ENCODE measurements at places on chromosomes 1 and 21.
A peak's percentile ranks its signal among the peaks of the same experiment; 100 is the strongest.

DNA sequence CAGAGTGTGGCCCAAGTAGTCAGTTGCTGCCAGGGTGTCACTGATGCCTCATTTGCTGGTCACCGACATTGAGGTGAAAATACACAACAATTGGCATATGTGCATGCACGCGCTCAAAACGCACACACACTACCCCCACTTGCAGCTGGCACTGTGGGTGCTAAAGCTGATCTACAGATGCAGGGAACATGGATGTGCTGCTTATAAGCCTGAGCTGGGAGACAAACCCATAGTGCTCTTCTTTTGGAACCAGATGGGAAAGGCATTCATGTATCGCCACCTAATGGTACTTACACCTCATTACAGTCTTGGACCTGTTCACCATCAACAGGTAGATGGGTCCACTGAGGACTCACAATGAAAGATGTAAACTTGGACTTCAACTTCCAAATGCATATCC is 70.3 kb upstream of the CAMK1G start:
- DNase-seq: no peak

DNA sequence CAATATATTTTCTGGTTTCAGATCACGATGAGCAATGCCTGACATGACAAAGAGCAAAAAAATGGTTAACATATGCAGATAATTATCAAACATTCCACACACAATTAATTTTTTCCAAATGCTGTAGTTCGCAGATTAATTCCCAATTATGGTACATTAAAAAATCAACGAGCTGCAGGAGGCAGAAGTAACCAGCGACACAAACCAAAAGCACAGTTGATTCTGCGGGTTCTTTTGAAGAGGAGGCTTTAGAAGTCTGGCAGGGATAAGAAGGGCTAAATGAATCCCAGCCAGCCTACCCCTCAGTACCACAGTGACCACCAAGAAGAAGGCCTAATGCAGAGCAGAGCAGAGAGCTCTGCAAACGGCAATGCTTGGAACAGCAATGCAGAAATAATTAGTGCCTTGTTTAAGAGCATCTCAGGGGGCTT is 17.0 kb upstream of the KNCN start:
- no peak for DNase-seq

- no peak for DNase-seq
These were observed 1.7 kb downstream of the BACE2 start for GRCh38 chr21:41169701-41170100.

GRCh38 chr1:184299796-184300195 is 87.0 kb upstream of the C1orf21 start:
- DNase-seq: no peak

DNA sequence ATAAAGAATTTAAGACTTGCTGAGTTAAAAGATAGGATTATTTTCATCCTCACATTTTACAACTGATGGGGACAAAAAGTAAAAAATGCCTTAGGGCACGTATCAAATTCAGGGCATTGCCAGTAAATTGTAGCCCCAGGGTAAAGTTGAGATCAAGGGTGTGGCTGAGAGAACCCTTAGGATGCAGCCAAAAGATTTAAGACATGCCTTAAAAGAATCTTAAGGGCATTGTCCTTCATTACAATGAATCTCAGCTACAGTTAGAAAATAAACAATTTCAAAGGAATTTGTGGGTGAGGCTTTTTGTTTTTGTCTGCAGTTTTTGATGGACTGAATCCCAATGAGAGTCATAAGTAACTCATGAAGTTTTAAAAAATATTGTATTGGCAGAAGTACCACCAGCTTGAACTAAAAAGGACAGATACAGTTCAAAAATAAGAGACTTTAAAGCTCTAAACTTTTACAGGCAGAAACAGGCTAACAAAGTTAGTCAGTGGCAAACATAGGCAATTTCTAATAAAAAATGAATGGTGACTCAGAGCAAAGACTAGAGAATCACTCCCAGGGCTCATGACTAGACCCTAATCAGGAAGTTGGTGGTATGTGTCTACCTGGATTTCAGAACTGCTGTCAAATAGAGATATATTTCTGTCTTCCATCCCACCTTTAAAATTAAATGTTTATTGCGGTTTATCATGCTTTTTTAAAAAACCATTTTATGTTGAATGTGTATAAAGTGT is 165.1 kb upstream of the SNX7 start:
- no peak for DNase-seq

DNA sequence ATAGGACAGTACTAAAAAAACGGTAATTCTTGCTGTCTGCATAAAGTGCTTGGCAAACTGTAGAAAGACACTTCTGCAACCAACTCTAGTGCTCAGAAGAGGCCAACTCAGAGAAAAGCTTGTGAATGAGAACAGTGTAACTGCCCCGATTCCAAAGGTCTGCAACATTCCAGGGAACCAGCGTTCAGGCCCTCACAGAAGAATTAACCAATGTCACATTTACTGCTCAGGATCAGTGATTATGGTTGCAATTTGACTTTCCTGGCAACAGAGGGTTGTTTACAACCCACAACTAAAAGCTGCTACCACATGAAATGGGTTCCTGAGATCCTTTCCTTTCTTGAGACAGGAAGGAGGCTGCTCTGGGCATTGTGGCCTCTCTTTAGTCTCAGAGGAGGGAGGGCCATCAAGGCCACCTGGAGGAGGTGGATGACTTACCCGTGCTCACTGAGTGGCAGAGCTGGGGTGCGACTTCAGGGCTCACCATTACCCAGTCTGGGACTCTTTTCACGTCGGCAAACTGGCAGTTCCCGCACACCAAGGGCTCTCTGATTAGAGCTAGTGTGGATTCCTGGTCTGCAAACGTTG is 15.3 kb downstream of the SRSF4 start:
- no peak for DNase-seq

- DNase-seq: peak; percentile 72
These were observed 55.2 kb upstream of the NADK start for GRCh38 chr1:1833456-1833855.

DNA sequence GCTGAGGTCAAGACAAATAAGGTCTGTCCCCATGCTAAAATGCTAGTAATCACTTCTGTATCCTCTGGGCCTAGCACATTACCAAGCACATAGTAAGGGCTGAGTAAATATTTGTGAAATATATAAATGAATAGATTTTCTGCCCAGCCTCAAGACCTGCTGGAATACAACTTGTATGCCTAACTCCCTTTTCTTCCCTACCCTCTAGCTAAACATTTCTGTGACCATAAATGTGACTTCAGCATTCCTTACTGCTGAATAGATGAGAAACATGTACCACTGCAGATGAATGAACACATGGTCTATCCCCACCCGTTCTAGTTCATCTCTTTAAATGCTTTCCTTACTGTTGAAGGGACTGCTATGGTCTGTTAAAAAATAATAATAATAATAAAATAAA is 209.0 kb upstream of the HOOK1 start:
- no peak for DNase-seq

DNA sequence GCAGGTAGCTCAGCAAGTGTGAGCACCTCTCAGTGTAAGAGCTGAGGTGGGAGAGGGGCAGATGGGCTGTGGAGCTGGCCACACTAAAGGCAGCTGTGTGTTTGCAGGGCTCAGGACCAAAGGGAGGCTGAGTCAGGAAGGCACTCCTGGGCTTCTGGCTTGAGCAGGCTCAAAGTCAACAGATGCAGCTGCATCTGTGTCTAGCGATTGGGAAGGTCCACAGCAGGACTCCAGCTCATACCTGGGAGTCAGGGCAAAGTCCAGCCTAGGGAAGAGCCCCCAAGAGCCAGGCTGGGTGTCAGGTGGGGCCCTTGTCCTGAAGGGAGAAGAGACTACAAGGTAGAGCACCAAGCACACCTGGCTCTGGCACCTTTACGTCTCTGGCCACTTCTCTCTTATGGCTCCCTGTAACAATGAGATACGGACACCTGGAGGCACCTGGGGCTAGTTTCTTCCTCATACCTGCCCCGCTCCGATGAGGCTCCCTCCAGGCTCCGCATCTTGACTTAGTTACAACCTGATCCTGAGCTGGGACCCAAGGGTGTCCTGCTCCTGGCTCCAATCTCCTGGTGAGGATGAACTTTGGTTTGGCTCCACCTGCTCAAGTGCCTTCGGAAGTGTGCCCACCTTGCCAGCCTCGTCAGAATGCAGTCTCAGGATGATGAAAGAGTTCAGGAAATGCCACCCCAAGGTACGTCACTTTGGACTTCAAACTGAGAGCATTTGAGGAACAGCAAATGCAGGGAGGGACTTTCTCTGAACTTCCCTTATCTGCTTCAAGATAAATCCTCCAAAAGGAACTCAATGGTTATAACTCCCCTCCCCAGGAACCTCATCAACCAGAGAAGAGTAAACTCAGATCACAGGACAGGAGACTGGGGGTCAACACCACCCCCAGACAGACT is 21.5 kb upstream of the SLC2A1 start:
- DNase-seq: no peak

- DNase-seq: no peak
These were observed 6.4 kb upstream of the PEF1 start for GRCh38 chr1:31651089-31651420.

- no peak for DNase-seq
These were observed 56.5 kb downstream of the AHDC1 start for GRCh38 chr1:27547220-27548116.

DNA sequence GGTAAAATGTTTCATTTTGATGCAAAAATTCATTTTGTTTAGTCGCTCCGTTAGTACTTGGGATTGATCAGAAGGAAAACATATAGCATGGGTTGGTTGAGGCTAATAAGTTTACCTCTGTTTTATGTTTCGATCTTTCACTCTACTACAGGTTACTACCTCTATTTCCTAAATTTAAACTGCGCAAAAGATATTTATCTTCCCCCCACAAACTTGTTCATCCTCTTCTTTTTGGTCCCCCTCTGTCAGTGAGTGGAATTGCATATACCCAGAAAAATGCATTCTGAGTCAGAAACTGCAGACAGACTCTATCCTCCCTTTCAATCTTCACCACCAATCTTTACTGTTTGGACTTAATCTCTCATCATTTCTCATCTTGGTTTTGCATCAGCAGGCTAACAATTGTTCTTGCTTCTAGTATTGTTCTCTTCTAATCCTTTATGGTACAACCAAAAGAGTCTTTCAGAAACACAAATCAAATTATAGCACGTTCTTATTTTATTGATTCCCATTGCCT is 316.0 kb upstream of the ADGRL4 start:
- DNase-seq: no peak

DNA sequence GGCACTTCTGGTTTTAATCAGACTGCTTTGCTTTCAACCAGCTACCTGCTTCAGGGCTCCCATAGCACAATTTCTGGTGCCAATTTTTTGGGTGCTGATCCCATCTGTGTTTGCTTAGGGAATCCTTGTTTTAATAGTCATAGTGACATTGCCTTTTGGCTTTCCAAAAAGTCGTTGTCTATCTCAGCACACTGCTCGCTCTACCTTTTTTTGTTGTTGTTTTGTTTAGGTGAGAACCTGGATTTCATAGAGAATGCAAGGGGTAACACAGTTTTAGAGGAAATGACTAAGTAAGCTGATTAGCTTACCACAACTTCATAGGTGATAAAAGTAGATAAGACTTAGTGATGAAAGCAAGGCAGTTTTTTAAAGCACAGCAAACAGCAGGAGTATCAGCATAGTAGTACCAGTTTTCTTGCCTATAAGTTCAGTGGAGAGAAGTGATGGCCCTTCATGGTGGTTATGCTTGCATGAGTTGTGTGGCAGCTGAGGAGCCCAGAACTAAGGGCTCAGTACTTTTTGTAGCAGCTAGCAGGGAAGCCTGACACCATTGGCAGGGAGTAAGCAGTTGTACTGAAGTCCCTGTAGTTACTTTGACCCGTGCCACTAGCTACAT is 31.3 kb downstream of the NEK7 start:
- no peak for DNase-seq

DNA sequence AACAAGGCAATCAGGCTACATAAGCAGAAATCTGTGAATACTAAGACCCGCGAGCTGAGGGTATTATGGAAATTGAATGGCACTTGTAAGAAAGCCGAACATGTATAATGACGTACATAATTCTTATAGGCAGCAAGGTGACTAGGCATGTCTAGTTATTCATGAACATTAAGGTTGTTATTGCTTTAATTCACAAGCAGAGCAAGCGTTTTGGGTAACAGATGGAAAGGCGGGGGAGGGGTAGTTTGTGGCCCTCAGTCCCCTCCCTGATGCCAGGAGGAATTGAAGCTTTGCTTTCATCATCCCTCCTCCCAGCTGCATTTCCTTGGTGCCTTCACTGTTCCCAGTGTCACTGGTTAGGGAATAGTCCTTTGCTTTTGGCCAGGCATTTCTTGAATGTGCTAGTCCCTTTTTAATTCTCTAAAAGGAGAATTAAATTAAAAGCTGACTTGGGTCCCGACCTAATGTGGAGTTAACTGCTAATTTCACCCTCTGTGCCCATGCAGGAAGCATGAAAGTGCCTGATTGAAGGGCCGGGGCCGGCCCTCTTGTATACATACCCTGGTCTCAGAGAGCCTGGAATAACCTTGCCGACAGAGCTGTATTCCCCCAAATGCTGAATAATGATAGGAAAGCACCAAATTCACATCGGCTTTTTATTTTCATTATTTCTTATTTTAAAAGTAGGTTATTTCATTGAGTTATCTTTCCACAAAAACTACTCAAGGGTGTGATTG is 42.5 kb downstream of the RYR2 start:
- no peak for DNase-seq

DNA sequence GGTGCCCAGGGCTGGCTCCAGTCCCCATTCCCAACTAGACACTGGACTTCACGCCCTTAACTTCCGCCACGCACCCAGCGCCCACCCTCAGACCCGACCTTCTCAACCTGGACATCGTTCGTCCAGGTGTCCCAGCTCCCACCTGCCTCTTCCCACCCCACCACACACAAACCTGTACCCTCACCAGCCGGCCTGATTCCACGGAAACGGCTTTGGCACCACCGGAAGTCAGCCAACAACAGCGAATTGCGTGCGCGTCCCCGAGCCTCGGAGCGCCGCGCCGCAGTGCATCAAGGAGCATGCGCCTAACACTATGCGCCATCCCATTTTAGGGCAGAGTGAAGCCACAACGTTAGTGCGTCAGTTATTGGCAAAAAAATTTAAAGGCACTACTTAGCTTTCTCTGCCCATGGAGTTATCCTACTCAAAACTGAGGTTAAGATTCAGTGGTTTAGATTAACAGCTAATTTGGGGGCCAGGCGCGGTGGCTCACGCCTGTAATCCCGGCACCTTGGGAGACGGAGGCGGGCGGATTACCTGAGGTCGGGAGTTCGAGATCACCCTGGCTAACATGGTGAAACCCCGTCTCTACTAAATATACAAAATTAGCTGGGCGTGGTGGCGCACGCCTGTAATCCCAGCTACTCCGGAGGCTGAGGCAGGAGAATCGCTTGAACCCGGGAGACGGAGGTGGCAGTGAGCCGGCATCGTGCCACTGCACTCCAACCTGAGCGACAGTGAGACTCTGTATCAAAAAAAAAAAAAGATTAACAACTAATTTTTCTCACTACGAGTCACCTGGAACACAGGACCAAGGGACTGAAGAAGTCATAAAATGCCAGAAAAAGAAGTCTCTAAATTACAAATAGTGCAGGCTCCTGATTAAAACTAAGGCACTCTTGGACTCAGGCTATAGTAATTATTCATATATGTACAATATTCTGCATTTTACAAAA is at the start of gene GON4L:
GON4L (minus strand) TSS at position 240 of the 956 bp plus-strand sequence. CDS start 3,434 bp downstream, outside the sequence.
- peak; percentile 87 for DNase-seq

DNA sequence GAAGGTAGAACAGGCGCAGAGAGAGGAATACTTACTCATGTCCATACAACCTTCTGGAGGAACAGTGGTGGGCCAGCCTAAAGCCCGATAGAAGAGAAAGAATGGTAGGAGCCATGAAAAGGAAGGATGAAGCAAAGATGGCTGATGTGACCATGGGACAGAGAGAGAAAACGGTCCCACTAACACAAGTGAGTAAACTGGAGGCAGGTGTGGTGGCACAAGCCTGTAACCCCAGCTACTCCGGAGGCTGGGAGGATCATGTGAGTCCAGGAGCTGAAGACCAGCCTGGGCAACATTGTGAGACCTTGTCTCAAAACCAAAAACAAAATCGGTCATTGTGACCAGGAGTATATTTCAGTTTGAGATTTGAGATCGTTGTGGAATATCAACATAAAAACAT is 49.4 kb downstream of the C1orf198 start:
- no peak for DNase-seq
